Right ventricle myocardium superior (tissue), 1 donor: ENCODE measurements at places on chromosomes 7 and 10. TPM values are rescaled to one million over a fixed set of nuclear protein-coding genes. Genes with fewer than 3 reads are reported as not detected.
A peak's percentile ranks its signal among the peaks of the same experiment; 100 is the strongest.

GRCh38 chr7:13988731-13989125 lies 738 bp downstream of the ETV1 start:
- no peak for DNase-seq

DNA sequence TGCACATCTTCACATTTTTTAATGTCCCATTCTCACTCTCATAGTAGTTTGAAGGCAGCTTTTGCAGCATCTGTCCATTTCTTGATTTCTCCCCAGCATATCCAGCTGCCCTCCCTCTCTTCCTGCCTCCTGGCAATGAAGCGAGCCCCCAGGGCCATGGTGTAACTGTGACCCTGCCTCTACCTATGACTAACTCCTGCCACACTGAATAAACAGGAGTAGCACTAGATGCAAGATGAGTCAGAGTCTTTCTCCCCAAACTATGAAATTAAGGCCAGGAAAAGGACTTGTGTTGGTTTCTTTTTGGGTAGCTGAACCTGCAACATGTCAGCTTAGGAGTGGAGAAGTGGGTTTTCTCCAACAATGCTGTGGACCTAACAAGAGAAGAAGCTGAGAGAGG lies 329.0 kb downstream of the RNLS start:
- DNase-seq, result no peak

Gene AIMP2
- 56.3 TPM for total RNA-seq

DNA sequence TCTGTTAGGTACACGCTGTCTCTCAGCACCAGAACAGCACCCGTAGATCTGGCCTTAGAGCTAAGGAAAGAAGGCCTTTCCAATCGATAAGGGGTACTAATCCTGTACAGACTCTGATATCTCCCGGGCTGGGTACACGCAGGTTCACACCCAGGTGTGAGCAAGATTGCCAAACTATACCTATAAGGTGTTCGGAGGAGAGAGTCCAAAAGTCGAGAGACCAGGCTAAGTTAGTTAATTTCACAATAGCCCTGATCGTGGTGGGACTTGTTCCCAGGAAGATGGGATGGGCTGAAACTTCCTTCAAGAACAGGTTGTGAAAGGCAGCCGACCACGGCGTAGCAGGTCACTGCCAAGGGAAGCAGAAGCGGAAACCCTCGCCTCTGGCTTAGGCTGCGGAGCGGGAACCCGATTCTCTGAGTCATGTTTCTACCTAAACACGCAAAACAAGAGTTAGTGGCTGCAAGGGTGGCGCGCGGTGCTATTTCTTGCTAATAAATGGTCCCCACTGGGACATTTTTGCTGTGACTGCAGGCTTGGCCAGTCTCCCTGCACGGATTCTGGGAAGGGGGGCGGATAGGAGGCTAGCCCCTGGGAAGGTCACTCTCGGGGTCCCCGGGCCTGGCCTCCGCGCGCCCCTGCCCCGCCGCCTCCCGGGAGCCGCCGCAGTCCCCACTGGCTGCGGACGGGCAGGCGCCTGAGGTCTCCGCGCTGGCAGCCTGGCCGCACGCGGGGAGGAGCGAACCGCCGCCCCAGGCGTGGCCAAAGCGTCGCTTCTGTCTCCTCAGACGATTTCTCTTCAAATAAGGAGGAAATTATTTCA lies 75.4 kb upstream of the PDSS1 start:
- DNase-seq, result peak; percentile 70

GRCh38 chr10:81116990-81117389 lies 579.3 kb downstream of the SH2D4B start:
- DNase-seq, result no peak

DNA sequence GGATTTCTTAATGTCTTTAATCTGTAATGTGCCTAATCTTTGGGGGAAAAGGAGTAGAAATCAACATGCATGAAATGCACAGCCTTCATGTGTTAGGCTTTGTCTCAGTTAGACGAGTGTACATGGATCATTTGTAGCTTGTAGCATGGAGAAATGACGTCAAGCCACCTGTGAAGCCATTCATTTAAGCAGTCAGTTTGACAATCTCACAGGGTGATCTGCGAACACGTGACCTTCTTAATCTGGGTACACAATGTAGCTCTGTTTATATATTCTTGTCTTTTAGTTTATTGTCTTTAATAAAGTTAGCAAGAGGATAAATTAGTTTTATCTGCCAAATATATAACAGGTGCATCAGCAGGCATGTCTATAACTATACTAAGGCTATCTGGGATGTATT lies 351.9 kb upstream of the LRGUK start:
- DNase-seq, result no peak

DNA sequence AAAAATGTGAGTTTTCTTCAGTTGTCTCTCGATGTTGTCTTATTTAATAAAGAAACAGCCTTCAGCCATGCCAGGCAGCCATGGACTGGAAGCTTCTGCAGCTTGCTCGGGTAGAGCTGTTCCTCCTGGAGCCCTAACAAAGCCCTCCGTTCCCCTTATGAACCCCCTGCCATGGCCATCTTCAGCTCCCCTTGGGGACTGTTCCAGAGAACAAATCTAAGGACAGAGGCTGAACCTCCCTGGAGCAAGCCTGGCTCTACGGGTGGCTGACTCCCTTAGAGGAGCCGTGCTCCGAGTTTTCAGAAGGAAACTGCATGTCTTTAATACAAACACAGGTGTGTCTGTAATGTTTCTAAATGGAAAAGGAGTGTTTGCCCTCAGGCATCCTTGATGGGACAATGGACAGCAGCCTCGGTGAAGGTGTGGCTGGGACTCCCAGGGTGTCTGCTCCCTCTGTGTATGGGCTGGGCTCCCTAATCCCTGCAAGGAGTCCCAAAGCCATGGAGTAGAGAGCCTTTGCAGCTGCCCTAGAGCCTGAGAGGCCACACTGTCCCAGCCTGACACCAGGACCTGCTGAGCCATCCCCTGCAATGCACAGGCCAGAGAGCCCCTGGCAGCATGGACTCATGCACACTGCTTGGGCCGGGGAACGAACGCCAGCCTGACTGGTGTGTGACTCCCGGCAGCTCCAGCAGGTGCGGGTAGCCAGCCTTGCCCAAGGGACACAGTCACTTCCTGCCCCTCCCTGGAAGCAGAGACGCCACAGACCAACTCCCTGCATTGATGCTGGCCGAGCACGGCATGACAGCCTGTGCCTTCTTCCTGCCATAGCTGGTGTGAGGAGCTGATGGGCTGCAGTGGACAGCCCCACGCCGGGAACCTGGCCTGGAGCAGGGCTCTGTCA lies 381.8 kb downstream of the TCERG1L start:
- DNase-seq, result no peak

GRCh38 chr7:107072133-107072532 lies 27.6 kb downstream of the PRKAR2B start:
- no peak for DNase-seq

DNA sequence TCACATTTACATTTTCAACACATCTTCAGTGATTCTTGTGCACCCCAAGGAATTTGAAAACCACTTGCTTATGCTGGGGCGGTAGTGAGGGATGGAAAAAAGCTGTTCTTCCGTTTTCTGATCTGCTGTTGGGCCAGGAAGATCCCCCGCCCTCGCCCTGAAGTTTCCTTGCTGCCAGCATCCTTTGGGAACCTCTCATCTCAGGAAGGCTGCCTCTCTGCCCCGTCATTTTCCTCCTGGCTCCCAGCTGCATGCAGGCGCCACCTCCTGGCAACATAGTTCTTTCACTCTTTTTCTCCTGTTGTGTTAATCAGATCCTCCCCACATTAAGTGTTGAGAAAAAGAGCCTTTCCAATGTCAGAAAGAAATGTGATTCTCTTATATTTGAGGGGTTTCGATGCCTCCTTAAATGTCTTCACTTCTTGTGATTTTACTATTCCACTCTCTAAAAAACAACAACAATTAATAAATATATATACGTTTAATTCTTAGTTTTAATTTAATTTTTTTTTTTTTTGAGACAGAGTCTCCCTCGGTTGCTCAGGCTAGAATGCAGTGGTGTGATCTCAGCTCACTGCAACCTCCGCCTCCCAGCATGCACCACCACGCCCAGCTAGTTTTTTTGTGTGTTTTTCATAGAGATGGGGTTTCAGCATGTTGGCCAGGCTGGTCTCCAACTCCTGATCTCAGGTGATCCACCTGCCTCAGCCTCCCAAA lies 122.9 kb downstream of the RALA start:
- peak; percentile 78 for DNase-seq

DNA sequence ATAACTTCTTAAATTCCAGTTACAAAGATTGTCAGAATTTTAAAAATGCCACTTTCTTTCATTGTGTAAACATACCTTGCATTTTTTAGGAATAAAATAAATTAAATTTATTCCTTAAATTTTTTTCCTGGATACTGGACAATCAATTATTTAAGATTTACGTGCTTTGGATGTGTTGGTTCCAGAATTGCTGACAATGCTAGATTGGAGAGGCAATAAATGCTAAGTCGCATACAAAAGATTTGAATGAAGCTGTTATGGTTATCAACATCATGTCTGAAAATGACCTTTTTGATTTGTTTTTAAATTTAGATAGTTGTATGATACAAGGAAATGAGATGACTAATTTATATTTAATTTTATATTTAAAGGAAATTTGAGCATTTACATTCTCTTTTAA lies 89.2 kb upstream of the SEMA3A start:
- DNase-seq, result no peak

- no peak for DNase-seq
These were observed 22.5 kb downstream of the CFAP43 start for GRCh38 chr10:104209575-104210198.

DNA sequence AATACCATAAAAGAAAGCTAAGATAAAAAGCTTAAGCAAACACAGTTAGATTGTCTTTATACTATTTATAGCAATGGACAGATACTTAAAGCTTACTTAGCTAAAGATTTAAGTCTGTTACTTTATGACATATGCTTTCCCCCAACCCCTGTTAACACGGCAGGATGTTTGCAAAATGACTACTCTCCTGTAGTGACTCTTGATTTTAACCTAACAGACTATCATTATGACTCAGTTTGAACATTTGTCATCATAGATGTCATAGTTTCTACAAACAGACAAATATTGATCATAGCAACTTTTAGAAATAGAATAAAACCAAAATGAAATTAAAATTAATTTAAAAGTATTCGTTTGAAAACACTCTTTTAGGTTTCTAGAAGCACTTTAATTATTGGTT lies 7.8 kb upstream of the COMMD3 start:
- no peak for DNase-seq

- DNase-seq, result no peak
These were observed 10.3 kb upstream of the ADARB2 start for GRCh38 chr10:1747590-1748157.

Gene MAGI2
- total RNA-seq, result 3.9 TPM

Gene LIPF
- total RNA-seq, result not detected

Gene STEAP1B
- total RNA-seq, result 0.43 TPM

DNA sequence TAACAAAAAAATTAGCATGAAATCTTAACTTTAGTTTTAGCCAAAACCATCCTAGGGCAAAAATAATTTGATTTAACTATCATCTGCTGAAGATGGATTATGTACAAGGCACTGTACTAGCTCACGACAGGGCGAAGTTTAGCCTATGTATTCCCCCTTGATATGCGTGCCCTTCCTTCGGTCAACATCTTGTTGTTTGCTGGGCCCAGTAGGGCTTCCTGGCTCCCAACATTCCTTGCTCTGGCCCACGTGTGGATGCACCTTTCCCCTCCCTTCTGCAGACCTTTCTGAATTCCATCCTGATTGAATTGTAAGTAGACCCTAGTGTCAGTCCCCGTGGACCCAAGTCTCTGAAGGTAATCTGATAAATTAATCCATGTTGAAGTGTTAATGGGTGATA lies 212.0 kb downstream of the RELN start:
- DNase-seq, result no peak

DNA sequence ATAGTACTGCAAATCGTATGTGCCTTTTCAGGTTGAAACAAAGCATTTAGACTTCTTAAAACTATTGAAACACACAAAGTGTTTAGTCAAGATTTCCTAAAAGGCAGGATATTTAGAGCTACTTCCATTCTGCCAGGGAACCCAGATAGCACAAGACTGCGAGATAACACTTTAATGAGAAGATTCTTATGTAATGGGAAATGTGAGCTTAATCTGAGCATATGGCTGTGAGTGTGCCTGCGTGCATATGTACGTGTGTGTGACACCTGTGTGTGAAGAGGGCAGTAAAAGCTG lies 14.3 kb upstream of the JCAD start:
- DNase-seq, result no peak

Gene UPK3BL2
- 4.4 TPM for total RNA-seq

GRCh38 chr7:68147614-68148238 lies 1151.1 kb downstream of the TYW1 start:
- DNase-seq, result no peak

GRCh38 chr7:92831716-92832533 lies 4.4 kb downstream of the CDK6 start:
- no peak for DNase-seq

DNA sequence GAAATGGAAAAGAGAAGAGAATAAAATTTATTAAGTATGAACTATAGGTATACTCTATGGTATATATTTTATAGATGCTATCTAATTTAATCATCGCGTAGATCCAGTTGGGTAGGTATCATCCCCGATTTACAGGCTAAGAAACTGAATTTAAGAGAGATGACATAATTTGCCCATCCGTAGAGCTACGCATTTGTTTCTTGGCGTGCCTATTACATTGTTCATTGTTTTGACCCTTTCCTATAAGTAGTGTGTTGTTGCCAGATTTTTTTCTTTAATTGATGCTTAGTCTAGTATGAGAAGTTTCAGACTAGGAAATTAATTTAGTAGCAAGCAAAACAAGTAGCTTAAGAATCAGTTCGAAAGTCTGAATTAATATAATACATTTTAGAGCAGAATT lies 205.7 kb upstream of the NPSR1 start:
- no peak for DNase-seq

Gene CTAGE4
- total RNA-seq, result 0.32 TPM

DNA sequence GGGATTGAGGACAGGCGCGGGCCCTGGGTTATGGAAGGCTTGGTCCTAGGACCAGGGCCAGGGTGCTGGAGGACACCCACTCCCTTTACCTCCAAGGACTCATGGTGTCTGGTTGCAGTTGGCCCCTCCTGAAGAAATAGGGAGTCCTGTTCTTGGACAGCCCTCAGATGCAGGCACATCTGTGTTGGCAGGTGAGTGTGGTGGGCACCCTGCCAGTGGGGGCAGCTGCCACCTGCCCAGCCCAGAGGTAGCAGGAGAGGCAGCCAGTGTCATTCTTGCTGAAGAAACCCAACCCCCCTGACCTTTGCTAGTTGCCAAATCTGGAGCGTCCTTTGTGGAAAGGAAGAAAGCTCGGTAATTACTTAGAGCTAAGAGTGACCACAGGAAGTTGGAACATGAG lies 8.3 kb downstream of the GALNT17 start:
- DNase-seq, result no peak

- no peak for DNase-seq
These were observed 52.2 kb downstream of the R3HCC1L start for GRCh38 chr10:98186681-98187080.

Gene TYW1B
- total RNA-seq, result 3.1 TPM
